ENCODE measurements at places on chromosomes 13 and 19.

- no peak for DNase-seq
Observed at GRCh38 chr19:17806945-17807344, 12.0 kb downstream of the B3GNT3 start.

DNA sequence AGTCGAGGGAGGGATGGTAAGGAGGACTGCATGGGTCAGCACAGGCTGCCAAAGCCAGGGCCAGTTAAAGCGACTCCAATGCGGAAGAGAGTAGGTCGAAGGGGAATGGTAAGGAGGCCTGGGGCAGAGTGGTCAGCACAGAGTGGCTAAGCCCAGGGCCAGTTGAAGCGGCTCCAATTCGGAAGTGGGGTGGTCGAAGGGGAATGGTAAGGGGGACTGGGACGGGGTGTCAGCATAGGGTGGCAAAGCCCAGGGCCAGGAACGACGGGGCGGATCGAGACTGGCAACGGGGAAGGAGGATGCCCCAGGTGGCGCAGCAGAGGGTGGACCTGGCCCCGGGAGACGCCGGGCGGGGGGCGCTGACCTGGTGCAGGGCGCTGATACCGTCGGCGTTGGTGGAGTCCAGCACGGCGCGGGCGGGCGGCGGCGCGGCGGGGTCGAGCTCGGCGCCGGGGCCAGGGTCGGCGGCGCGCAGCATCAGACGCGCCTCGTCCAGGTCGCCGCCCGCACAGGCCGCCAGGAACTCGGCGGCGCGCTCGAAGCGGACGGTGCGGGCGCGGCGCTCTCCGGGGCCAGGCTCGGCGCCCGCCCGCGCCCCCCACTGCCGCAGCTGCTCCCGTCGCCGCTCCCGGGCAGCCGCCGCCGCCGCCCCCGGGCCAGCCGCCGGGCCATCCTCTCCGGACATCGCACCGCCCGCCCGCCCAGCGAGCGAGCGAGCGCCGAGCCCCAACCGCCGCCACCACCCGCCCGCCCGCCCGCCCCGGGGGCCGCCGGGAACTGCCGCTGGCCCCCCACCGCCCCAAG, at the start of gene PPP1R12C:
TSS of gene PPP1R12C (minus strand) at position 779 of the 804 bp plus-strand sequence. CDS start at position 685, 94 bp downstream.
- DNase-seq, result no peak

GRCh38 chr19:1760020-1760419, 6.7 kb downstream of the ONECUT3 start:
- DNase-seq, result no peak

- no peak for DNase-seq
Observed at GRCh38 chr19:16702123-16702522, 17.5 kb upstream of the NWD1 start.

DNA sequence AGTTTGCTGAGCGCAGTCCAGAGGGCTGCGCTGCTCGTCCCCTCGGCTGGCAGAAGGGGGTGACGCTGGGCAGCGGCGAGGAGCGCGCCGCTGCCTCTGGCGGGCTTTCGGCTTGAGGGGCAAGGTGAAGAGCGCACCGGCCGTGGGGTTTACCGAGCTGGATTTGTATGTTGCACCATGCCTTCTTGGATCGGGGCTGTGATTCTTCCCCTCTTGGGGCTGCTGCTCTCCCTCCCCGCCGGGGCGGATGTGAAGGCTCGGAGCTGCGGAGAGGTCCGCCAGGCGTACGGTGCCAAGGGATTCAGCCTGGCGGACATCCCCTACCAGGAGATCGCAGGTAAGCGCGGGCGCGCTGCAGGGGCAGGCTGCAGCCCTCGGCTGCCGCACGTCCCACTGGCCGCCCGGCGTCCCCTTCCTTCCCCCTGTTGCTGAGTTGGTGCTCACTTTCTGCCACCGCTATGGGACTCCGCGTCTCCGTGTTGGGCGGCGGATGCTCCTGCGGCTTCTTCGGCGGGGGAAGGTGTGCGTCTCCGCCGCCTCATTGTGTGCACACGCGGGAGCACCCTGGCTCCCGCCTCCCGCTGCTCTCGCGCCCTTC, 772 bp downstream of the GPC6 start:
- DNase-seq, result no peak

Measured in stimulated activated CD4-positive, alpha-beta T cell treated with anti-CD3 and anti-CD28 coated beads, Interleukin-1b, Interleukin-23, amount 100 ng/mL, for 4 hours (primary cell).